ENCODE measurements at places on chromosomes 2 and 18.

DNA sequence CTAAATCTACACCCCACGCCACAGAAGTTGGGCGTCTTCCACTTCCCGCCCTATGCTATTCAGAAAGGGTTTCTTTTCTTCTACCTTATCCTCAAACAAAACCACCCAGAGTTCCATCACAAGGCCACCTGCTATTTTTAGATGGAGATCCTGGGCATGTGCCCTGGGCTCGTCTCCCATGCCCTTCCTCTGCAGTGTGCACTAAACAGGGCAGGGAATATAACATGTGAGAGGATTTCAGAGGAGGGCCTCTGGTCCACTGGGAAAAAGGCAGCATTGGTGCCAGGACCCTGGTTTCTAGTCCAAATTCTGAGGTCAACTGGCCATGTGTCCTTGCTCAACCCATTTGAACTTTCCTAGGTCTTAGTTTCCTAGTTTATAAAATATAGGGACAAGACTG lies 320.0 kb downstream of the NCKAP5 start:
- no peak for DNase-seq

DNA sequence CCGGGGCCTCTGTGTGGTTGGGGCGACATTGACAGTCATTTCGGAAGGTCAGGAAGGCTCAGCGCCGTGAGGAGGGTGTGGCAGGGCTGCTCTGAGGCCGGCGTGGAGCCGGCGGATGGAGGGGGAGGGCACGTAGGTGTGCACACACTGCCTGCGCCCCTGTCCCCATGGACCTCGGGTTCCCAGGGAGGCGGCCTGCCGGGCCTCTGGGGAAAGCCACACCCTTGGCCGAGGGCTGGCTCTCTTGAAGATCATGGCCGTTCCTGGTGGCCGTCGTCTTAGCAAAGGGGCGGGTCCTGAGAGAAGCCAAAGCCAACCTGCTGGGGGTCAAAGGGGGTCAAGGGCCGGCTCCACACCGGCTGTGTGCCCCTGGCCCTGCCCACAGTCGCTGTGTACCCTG lies 11.9 kb downstream of the GPC1 start:
- no peak for DNase-seq

GRCh38 chr2:128597121-128597762 lies 278.6 kb upstream of the HS6ST1 start:
- DNase-seq: no peak

DNA sequence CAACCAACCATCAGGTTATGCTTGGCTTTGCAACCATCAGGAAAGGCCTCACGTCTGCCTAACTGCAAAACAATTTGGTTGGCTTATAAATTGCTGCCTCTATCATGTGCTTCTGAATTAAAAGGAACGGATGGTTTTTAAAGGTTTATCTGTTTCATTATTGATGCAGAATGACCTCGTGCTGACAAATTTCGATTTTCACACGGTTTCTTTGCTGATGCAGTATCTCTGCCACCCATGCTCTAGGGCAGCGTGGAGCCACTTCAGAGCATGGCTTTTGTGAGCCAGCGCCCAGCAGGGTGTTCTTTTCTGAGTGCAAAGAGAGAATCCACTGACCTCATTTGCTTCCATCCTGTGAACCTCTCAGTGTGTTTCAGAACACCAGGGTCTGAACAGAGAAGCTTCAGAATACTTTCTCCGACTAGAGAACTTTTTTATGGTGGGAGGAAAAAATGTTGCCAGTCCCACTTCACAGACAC lies 143.1 kb upstream of the L3MBTL4 start:
- DNase-seq: no peak

GRCh38 chr2:46580416-46580815 lies 101.1 kb downstream of the TMEM247 start:
- DNase-seq: no peak

All from stimulated activated CD8-positive, alpha-beta memory T cell treated with anti-CD3 and anti-CD28 coated beads, Interleukin-2, amount 100 ng/mL, for 48 hours (primary cell).